Stimulated activated CD4-positive, alpha-beta T cell treated with anti-CD3 and anti-CD28 coated beads, Interleukin-2, amount 100 ng/mL, for 24 hours (primary cell): ENCODE measurements at places on chromosomes 7 and 10.

DNA sequence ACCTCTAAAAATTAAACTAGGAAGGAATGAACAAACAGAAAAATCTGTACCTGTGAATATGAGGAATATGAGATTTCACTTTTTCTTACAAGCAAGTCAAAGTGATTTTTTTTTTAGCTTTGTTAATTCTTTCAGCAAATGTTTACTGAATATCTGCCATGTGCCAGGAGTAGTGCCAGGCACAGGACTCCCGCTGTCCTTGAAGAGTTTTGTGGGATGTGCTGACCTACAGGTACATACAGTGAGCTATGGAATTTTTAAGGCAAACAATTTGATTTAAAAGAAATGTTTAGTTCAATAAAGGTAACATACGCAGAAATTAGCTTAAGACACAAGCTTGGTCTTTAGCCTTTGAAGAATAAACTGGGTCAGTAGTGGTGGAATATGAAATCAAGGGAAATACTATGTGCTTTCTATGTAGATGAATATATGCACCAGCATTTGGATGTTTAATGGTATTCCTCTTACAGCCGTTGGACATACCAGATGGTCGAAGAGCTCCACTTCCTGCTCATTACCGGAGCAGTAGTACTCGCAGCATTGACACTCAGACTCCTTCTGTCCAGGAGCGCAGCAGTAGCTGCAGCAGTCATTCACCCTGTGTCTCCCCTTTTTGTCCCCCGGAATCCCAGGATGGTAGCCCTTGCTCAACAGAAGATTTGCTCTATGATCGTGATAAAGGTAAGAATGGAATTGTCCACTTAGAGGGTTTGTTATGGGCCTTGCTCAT, 102.0 kb downstream of the GLCCI1 start:
- no peak for DNase-seq

DNA sequence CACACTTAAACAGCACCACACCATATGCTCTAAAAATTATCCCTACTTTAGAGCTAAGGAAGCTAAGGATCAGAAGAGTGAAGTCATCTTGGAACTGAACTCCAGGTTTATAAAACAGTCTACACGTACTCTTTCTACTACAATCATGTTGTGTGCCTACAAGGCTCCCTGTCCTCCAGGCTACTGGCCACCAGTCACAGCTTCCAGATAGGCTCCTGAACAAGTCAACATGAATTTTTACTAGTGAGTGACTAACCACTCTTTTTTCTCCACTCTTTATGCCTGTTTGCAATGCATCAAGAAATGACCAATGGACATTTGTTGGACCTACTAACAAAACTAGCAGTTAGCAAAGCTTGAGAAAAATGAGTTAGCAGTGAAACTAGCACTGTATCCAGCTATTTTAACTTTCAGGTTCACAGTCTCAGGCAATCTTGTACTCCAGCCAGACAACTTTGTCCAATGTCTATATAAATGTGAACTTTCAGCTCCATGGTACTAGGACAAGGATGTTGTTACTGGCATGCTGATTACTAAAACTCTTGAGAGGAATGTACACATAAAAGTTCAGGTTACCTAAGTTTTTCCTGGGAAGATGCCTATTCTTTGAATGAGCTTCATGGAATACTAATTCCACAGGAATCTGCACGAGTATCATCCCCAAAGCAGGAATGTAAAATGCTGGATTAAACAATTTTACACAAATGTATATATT, 180.0 kb downstream of the BTAF1 start:
- DNase-seq, result no peak

DNA sequence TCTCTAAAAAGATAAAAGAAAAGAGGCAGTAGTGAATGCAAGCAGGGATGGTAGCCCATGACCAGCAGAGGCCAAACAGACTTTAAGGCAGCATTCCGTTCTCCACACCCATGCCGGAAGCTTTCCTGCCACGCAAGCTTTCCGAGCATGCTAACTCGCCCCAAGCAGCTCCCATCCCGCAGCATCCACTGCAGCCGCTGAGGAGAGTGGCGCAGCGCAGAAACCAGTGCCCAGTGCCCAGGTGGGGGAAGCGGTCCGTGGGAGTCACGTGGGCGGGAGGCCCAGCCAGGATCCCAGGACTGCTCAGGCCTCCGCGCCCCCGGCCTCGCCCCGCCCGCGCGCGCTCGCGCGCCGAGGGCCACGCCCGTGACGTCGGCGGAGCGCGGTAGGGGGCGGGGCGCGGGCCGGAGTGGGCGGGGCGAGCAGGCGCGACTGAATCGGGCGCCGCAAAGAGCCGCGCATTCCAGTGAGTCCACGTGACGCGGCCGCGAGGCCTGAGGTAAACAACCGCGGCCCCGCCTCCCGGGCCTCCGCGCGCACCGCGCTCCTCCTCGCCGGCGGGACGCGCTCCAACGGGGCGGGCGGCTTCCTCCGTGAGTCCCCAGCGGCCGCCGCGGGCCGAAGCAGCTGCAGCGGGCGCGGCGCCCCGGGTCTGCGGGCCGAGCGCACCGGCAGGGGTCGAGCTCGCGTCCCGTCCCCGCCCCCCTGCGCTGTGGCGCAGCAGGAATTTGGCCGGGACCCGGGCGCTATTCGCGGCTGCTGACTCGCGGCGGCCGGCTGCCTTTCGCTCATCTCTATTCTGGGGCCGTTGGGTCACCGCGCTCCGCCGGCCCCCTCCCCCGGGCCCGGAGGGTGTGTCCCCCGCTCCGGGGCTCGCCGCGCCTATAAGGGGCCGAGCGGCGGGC, at the start of gene OTUD1:
OTUD1 (plus strand) TSS at position 529 of the 905 bp plus-strand sequence. CDS start 383 bp downstream, outside the sequence.
- DNase-seq, result peak; percentile 96

- no peak for DNase-seq
Observed at GRCh38 chr10:122113945-122114747, 125.2 kb downstream of the TACC2 start.

DNA sequence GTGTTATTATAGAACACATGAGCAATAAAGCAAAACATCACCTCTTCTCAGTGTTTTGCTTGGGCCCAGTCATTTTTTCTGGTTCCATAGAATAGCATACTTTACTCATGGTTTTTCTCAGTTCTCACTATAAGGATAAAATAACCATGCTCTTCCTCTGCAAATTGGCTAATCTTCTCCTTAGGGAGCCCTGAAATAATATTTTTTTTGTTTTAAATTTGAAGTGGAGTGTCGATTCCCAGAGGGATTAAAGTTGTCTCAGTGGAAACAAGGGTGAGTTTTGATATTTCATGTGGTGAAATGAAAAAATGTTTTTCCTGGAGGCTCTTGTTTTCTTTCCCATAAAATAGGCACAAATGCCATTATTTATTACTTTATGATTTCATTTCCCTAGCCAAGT, 127.3 kb downstream of the NOC3L start:
- DNase-seq, result no peak

DNA sequence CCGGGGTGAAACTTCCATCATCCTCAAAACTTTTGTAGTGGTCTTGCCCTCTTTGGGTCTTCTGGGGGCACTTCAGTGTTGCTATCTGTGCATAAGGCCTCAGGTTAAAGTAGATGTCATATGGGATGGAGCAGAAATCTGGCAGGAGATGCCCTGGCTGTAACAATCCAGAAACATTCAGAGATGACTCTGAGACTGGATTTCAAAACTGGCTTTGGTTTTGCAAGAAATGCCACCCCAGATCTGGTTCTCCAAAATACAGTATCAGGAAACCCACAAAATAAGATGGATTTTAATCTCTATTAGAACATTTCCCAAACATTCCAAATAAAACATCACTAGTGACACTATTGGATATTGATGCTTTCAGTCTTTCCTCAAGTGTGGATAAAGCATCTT, 191.5 kb downstream of the REEP3 start:
- no peak for DNase-seq

DNA sequence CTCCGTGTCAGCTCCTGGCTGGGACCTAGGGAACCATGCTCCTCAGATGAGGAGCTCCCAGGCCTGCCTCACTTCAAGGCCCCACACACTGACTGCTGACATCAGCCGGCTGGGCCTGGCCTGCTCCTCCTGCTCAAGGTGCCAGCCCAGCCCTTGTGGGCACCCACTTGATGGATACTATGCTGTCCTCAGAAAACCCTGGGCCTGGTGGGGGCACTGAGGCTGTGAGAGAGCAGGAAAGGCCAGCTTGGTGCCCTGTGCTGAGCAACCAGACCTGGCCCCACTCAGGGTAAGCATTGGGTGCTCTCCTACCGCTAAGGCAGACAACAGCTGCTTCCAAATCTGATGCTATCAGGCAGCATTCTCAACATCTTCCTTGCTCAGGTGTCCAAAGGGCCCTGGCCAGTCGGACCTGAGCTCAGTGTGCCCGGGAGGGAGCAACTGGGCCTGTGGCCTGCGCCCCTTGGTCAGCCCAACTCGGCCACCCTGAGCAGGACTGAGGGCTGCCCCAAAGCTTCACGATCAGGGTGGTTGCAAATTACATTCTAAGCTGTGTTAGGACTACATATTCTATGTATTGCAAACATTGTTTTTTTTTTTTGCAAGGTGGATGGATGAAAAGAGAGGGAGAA, 21.9 kb upstream of the ANTXRL start:
- DNase-seq, result peak; percentile 18

DNA sequence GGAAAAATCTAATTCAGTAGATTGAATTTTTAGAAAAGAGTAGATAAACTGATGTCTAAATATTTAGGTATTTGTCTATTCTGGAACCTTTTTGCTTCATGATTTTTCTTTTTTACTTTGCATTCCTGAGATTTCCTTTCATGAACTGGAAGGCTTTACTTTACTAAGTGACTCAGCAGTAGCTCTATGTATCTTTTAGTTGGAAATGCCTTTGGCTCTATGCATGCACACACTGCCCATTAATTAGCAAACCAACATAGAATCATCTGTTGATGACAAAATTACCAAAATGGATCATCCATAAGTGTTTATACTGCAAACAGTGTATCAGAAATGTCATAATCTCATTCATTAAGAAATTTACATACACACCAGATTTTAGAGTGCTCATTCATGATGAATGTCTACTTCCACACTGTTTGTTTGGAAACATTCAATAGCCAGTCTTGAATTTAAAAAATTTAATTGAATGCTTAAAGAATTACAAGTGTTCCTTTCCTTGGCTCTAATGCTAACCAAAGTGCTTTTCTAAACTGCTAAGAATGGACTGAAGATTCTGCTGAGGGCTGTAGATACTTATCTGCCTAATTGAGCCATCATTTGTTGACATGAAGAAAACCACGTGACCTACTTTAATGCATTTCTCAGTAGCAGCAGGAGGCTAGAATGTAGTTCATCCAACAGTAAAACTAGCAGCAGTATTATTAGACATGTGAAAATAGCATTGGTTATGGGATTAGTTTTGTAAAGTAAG, 282.0 kb downstream of the ADK start:
- DNase-seq, result no peak

DNA sequence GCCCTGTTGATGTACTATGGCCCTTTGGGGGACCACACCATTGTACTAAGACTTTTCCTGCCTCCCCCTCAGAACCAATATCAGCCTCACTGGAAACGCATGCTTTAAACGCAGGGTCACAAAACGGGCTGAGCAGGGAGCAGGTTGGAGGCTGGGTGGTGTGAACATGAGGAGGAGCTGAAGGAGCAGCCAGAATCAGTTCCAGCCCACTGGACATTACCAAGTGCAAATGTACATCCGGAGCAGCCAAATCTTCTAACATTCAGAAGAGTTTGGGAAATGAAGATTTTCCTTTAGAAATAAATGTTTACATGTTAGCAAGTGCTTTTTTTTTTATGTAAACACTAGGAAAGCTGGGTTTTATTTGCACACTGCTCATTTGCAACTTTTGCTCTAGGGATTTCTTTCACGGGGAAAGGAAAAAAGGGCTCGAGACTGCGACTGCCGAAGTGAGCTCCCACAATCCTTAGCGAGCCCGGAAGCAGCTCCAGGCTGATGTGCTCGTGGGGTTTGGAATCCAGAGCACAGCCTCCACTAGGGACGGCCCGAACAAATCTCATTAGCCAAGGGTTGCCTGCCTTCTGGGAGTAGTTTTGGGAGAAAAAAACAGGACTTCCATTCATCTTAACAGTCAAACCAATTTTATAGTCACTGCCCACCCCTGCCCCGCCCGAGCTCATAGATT, 108.0 kb upstream of the YAE1 start:
- DNase-seq, result no peak

DNA sequence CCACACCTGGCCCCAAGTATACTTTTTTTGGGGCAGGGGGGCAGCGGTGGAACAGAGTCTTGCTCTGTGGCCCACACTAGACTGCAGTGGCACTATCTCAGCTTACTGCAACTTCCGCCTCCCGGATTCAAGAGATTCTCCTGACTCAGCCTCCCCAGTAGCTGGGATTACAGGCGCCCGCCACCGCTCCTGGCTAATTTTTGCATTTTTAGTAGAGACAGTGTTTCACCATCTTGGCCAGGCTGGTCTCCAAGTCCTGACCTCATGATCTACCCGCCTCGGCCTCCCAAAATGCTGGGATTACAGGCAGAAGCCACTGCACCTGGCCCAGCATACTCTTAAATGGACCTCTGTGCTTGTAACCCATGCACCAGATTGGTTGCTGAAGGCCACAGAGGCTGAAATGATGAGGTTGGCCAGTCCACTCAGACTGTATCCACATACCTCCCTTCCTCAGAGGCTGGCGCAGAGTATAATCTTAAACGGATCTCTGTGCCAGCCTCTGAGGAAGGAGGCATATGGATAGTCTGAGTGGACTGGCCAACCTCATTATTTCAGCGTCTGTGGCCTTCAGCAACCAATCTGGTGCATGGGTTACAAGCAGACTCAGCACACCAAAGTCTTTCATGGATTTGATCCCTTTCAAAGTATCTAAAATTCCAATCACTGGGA, 3.0 kb downstream of the CALN1 start:
- no peak for DNase-seq

GRCh38 chr10:94131885-94132284, 138.2 kb downstream of the PLCE1 start:
- DNase-seq, result no peak

DNA sequence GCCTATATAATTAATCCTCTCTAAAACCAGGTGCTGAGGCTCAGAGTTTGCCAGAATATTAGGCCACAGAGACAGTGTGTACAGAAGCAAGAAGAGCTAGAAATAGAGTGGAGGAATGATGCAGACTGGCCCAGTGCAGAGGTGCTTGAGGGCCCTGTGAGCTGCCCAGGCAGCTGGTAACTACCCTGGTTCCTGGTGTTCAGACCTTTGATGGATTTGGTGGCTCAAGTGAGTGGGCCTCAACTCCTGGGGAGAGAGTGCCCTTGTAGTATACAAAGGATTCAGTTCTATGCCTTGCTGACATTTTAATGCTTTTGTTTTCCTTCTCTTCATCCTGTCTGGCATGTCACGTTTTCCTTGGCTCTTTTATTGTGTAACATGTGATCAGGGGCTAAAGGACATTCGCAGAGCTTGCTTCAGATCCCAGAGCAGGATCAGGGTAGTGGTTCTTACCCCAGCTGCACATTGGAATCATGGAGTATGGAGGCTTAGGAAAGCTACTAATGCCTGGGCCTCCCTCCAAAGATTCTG, 20.0 kb downstream of the LRRC4 start:
- DNase-seq, result no peak
